Inflammatory macrophage treated with lipopolysaccharide for 1 hour (primary cell): ENCODE measurements at places on chromosomes 12 and 14.

DNA sequence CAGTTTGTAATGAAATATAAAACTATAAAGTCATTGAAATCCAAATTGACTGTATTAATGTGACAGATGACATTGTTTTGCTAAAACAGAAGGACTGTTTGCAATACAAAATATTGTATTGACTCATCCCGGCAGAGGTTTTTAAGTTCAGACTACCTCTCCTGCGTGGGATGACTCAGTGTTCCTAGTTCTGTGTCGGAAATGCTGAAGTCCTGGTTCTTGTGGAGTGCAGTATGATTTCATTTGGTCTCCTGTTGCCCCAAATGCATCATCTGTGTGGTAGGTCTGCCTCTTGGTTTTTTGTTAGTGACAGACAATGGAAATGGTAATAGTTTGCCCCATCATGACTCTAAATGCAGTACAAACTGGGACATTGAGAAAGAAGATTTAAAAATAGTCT is 27.8 kb downstream of the PELI2 start:
- DNase-seq = peak; percentile 69

DNA sequence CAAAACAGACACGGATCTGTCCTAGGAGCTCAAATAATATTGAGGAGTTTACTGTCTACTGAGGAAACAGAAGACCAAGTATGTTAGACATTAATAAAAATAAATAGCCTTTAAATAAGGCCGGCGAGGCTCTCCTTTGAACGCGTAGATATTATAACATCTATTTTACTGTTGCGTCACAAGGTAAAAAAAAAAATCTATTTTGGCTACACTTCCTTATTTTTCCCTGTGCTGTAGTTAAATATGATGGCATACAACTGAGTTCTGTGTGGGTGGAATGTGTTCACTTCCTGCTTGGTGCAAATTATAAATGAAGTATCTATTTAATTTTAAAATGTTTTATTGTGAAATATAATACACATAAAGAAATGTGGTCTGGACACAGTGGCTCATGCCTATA is 17.2 kb upstream of the RAD52 start:
- peak; percentile 75 for DNase-seq

- DNase-seq = no peak
These were observed 79.7 kb downstream of the DUSP16 start for GRCh38 chr12:12482959-12483358.

- DNase-seq = no peak
These were observed 9.7 kb downstream of the WSB2 start for GRCh38 chr12:118050972-118051910.

- DNase-seq = no peak
These were observed 6.8 kb downstream of the KNTC1 start for GRCh38 chr12:122533856-122534255.

GRCh38 chr14:92459030-92459949 is 54.3 kb upstream of the RIN3 start:
- DNase-seq = no peak

GRCh38 chr12:6047249-6048237 is 76.9 kb downstream of the VWF start:
- DNase-seq = peak; percentile 40

GRCh38 chr14:21106498-21107282 is 5.8 kb downstream of the TMEM253 start:
- peak; percentile 72 for DNase-seq

- no peak for DNase-seq
These were observed 34.3 kb upstream of the DCN start for GRCh38 chr12:91216871-91217270.

DNA sequence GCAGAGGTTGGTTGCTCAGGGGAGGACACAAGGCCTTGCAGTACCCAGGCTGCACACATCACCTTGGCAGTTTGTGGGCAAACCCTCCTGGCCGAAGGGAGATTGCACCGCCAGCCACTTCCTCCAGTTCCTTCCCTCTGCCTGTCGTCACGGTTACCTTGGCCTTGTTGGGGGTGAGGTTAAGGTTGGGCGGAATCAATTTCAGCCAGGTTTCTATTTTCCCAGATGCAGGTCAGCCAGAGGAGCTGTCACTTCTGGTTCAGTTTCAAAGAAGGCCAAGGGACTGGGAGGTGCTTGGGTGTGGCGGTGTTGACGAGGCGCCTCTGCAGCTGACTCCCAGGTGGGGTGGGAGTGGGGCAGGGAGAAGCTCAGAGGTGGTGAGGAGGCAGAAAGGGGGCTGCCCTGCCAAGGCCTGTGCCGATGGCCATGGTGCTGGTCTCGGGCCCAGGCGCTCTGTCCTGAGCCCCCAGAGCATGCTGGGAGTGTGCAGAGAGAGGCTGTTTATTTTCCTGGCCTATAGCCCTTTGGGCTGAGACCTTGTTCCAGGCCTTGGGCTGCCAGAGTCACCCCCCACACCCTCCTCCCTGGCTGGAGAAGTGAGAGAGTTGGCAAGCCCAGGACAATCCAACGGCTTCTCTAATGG is 31.4 kb downstream of the JDP2 start:
- no peak for DNase-seq

DNA sequence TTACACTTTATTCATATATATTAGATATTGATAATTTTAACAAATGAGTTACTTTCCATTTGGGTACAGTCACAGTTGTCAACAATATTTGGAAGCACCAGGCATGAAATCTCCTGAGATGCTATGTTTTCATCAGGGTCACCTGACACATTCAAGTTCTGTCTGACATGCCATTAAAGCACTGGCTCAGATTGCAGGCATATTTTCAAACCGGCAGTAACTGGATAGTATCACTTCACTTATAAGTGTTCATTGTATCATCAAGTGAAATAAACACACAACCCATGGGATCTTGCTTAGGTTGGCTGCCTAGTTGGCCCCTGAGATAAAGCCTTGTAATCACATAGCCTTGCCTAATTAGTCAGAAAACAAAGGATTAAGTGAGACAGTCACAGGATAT is 4.8 kb downstream of the IFNG start:
- DNase-seq = no peak

DNA sequence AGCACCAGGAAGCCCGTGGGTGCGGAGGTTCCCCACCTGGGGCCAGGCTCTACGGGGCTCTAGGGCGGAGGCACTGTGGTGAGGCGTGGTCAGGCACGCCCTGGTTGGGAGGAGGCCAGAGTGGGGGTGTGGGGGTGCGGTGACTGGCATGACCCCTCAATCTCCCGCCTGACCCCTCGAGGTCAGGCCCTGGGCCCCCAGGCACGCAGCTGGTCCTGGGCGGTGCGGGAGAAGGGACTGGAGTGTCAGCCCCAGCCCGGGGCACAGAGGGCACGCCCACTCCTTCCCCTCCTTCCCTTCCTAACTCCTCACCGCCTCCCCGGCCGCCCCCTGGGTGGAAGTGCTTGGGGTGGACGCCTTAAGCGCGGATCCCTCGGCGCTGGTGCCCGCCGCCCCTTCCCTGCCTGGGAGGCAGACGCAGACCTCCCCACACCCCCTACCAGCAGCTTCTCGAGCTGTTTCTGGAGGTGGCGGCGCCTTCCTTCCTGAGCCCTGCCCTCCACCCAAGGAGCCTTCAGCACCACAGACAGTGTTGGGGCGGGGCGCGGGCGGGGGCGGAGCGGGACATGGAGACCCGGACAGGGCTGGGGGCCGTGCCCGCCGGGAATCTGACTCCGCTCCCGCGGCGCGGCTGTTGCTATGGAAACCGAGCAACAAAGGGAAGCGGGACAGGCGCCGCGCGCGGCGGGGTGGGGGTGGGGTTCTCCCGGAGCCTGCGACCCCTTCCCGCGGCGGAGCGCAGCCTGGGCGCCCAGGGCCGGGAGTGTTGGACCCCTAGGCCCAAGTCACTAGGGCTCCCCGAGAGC is 741 bp upstream of the CRIP2 start:
- DNase-seq = no peak

DNA sequence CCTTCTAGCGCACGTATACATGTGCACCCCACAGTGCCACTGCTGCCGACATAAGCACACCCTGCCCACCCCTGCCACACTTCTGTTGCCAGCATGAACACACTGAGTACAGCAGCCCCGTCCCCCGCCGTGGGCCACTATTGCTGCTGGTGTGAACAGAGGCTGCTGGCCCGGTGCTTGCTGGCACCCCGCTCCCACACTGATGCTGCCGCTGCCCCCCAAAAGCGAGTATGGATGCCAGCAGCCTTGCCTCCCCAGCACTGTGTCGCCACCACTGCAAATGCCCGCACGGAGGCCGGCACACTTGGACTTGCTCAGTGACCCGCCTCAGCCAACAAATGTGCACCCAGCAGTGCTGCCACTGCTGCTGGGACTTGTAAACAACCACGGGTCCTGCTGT is 872.4 kb upstream of the ATXN7L3B start:
- no peak for DNase-seq

GRCh38 chr12:40742041-40742440 is 49.8 kb downstream of the CNTN1 start:
- DNase-seq = no peak

DNA sequence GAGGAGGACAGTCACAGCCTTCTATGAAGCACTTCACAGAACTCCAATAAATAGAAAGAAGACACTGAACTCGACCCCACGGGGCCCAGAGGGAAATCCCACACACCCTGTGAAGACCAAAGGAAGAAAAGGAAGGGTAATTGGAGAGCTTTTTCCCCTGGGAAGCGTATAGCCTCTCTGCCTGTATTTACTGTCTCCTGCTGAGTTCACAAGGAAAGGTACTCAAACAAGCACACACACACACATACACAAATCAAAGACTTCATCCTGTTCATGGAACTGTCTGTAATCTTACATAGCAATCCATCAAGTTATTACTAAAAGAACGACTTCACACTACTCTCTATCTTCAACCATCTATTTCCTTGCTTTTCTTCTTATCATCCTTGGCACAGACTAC is 15.3 kb downstream of the FOXN3 start:
- no peak for DNase-seq

GRCh38 chr12:6312529-6313325 is 2.2 kb downstream of the PLEKHG6 start:
- DNase-seq = peak; percentile 69

GRCh38 chr14:65382586-65382985 is 29.9 kb upstream of the FUT8 start:
- no peak for DNase-seq

DNA sequence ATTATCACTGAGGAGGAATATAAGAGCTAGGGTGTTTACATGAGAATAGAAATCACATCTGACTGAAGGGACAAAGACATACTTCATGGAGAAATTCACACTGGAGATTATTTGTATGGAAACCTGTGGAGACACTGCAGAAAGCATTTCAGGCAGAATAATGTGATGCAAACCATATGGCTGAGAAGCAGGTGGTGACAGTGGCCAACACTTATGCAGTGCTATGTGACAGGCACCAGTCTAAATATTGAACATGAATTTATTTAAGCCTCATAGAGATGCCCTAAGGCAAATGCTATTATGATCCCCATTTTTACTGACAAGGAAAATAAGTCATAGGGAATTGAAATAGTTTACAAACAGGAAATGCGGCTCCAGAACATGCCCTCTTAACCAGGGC is 16.2 kb downstream of the ALG10B start:
- DNase-seq = no peak

GRCh38 chr12:49865782-49866135 is 22.9 kb upstream of the BCDIN3D start:
- no peak for DNase-seq

DNA sequence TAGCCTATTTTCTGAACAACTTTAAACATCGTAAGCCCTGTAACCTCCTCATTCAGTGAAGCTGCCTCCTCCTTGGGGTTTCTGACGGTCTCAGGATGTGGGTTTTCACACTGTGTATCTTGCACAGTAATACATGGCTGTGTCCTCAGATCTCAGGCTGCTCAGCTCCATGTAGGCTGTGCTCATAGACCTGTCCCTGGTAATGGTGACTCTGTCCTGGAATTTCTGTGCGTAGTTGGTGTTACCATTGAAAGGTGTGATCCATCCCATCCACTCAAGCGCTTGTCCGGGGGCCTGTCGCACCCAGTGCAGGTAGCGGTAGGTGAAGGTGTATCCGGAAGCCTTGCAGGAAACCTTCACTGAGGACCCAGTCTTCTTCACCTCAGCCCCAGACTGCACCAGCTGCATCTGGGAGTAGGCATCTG is 980.5 kb downstream of the TMEM121 start:
- no peak for DNase-seq

DNA sequence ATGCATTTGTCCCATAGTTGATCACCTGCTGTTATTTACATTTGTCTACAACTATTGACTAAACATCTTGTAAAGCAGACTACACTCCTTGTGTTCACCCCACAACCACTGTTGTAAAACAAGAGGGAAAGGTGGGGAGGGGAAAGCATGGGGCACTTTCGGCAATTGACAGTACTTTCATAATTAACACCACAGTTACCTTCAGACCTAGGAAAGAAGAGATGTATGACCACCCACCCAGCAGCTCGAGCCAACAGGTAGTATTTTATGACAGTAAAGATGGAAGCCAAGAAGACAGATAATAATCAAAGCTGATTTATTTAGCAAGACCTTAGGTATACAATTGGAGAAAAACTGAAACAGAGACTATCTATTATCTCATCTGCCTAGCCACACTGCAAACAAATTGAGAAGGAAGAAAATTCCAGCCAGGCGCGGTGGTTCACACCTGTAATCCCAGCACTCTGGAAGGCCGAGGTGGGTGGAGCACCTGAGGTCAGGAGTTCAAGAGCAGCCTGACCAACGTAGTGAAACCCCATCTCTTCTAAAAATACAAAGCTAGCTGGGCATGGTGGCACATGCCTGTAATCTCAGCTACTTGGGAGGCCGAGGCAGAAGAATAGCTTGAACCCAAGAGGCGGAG is 11.2 kb downstream of the HECTD4 start:
- DNase-seq = no peak

GRCh38 chr14:92514844-92515514 is 1.4 kb downstream of the RIN3 start:
- no peak for DNase-seq

GRCh38 chr12:132227782-132228475 is 83.7 kb downstream of the NOC4L start:
- no peak for DNase-seq

GRCh38 chr14:21455592-21455911 is 371 bp downstream of the CHD8 start:
- peak; percentile 30 for DNase-seq

GRCh38 chr14:100348784-100349685 is 25.9 kb downstream of the SLC25A47 start:
- no peak for DNase-seq

DNA sequence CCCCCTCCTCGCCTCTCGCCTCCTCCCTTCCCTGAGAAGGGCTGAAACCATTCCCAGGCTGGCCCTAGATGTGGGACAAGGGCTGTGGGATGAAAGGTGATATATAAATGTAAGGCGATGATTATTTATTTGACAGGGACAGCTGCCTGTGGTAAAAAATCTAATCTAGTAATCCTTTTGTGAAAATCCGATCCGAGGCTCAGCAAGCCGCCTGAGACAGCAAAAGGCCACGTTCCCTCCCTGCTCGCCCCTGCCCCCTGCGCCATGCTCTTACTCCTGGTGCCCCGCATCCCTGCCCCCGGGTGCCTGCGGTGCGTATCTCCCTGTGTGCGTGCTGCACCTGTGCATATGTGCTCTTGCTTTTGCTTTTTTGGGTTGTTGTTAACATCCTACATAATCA is 65.2 kb downstream of the TSPAN9 start:
- no peak for DNase-seq

DNA sequence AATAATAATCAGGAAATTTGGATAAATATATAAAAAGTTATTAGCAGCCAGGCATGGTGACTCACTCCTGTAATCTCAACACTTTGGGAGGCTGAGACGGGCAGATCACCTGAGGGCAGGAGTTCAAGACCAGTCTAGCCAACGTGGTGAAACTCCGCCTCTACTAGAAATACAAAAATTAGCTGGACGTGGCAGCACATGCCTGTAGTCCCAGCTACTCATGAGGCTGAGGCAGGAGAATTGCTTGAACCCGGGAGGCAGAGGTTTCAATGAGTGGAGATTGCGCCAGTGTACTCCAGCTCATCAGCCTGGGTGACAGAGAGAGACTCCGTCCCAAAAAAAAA is 64.5 kb downstream of the SYT1 start:
- DNase-seq = no peak

- DNase-seq = no peak
These were observed 9.0 kb downstream of the PHETA1 start for GRCh38 chr12:111359914-111360276.
